BJ (cell line): ENCODE measurements at places on chromosomes 11 and 22.

DNA sequence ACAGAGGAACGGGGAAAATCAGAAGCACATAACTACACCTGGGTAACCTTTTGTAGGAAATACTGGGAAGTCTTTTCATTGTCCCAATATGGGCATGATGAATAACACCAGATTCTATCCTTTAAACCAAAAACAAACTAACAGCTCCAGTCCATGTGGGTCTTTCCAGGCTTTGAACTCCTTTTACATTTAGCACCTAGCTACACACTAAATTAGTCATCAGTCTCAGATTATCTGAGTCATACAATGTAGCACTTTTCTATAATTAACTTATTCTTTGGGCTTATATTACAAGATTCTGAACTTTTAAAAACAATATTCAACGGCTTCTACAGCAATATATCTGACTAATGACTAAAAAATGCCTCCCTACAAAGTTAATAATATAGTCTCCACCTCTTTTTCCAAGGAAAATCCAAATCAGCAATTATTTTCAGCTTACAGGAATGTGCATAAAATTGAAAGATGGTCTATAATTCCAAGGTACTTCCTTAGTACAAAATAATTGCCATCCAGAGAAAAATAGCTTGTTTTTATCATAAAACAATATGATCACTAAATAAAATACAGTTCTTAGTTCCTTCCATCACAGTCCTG is 26.3 kb downstream of the STK33 start:
- no peak for DNase-seq

DNA sequence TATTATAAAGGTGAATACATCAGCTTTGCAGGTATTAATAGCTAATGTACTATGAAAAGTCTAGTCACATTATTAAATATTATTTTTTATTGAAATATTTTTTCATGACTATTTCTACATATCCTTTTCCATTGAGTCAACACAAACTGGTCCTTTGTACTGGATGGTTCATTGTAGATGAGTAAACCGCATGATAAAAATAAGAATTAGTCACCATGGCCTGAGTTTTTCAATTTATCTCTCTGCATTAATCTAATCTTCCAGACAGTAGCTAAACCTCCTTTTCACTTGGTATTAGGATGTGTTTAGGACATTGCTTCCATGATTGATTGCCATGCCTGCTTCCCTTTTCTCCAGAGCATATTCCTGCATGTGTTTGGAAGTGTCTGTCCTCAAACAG is 439.4 kb upstream of the ARHGAP42 start:
- DNase-seq: no peak

GRCh38 chr11:27795955-27796861 is 96.0 kb upstream of the BDNF start:
- no peak for DNase-seq

- no peak for DNase-seq
Observed at GRCh38 chr22:44112191-44112590, 68.5 kb upstream of the PARVG start.

DNA sequence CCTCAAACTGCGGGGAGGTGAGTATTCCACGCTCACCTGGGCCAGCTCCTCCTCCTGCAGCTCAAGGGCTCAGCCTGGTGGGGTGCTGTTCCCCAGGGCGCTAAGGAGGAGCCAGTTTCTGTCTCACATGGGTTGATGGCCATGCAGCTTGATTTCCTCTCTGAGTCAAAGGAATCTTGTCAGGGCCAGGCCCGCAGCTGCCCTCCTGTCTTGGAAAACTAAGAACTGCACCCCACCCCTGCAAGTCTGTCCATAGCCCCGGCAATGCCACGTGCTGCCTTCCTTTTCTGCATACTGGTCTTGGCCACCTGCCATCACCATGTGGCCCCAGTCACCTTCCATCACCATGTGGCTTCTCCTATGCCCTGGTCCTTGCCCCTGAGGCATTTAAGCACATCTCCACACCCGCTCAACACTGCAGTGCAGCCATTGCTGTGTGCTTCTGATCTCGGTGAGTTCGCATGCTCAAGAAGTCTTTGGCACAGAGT is 35.2 kb upstream of the CLDN5 start:
- DNase-seq: no peak

GRCh38 chr11:69745201-69745600 is 29.9 kb downstream of the FGF4 start:
- no peak for DNase-seq

GRCh38 chr22:37896181-37896592 is 9.9 kb upstream of the MICALL1 start:
- no peak for DNase-seq

- DNase-seq: no peak
Observed at GRCh38 chr11:31957674-31958073, 133.2 kb upstream of the RCN1 start.

DNA sequence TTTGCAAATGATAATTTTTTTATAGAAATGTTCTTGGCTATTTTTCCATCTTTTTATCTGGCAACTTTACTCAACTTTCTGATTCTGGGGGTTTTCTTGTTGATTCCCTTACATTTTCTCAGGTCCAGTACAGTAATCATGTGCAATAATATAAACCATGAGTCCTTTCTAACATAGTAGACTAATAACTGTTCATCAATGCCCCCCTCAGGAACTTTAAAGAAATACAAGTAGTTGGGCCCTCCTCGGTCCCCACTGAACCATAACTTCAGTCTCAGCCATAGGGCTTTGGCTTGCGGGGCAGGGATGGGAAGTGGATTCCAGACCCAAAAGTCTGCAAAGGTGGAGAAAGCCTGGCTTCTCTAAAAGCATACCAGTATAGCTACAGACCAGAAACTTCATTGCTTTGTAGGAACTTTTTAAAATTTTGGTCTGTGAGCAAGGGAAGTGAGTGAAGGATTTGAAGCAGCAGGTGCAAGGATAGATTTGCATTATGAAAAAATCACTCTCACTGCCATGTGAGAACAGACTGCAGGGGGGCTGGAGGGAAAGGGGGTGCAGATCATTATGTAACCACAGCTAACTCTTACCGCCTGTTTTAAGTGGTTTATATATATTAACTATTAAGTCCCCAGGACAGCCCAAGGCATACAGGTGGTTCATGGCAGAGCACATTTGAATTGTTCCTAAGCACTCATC is 10.4 kb upstream of the TUB start:
- DNase-seq: no peak

DNA sequence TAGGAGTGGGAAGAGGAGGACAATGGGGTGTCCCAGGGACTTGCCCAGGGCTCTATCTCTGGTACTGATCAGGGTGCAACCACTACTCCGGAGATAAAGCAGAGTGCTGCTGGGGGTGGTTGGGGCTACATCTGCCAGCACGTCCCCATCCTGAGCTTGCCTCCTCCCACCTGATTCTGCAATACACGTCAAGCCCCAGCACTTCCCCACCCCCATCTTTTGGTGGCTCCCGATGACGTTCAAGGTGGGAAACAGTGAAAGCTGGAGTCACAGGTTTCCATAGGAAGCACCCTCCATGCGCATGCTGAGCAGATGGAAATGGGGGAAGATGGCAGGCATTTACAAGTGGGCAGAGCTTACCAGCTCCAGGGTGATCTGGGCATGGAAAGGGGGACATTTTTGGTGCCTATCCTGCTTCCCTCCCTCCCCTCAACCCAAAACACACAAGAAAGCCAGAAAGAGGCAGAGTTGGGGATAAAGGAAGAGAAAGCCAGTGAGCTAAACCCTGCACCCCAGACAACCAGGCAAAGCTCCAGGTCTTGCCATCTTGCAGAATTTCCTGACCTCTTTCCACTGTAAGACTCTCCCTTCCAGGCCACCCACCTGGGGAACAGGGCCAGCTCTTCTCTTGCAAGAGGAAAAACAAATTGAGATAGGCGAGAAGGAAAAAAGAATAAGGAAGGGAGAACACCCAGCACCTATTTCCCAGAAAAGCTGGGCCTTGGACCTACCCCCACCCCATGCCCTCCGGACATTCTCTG is 15.8 kb downstream of the SYT7 start:
- no peak for DNase-seq

- DNase-seq: no peak
Observed at GRCh38 chr22:19802894-19803735, 42.5 kb downstream of the TBX1 start.

- no peak for DNase-seq
Observed at GRCh38 chr11:74373382-74373781, 24.9 kb downstream of the PGM2L1 start.

DNA sequence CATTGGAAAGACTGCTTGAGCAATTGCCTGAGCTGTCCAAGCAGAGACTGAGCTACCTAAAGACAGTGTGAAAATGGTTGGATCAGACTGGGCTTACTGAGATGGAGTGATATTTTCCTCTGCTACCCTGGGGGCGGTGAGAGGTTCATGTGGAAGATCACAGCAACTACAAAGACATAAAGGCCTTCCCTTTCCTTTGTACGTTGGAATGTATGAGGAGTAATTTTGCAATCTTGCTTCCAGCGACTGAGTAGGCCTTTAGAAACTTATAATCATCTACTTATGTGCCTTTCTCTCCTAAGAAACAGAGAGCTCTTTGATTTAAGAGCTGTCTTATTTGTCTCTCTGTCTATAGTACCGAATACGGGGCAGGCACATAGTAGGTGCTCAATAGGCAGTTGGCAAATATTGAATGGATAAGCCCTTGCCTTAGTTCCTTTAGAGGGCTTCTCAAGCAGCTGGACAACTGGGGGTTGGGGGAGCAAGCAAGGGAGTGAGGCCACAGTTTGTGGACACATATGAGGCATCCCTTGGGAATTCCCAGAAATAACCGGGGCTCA is 2.4 kb upstream of the HEPACAM start:
- no peak for DNase-seq

DNA sequence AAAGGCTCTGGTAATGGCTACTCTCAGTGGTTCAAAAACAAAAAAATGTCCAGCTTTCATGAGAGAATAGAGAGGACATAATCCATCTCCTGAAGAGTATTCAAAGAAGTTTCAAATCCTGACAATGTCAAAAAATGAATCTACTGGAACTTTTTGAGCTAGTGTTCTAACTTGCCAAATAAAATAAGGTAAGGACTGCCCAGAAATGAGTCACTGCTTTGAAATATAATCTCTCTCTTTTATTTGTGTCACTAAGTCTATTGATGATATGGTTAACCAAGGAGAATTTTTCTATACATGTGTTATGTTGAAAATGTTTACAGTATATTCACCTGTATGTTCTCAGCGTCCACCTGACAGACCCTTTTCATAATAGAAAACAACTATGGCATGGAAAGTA is 3.4 kb downstream of the GUCY1A2 start:
- no peak for DNase-seq

DNA sequence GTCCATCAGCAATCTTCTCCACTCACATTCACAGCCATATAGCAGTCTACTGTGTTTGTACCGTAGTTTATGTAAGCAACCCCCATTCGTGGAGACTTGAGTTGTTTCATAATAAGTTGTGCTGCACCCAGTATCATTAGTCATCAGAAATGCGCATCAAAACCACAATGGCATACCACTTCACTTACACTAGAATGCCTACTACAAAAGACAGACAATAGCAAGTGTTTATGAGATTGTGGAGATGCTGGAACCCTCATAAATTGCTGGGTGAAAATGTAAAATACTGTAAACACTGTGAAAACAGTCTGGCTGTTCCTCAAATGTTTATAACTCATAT is 133.3 kb downstream of the ATXN10 start:
- DNase-seq: peak; percentile 96
